ENCODE measurements at places on chromosomes 13 and 19.

DNA sequence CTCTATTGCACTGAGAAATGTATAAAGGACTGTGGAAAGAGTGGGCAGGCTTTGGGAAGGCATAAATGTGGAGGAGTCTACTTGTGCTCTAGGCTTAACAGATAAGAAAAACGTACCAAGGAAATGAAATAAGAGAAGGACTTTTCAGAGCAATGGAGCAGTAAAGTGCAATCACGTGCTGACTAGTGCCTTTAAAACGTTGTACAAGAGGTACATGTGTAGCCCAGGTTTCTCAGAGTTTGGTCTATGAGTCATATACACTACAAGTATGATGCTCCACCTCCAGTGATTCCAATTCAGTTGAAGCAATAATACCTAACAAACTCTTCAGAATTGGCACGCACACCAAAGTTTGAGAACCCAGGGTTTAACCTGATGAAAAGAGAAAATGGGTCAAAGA is 13.4 kb upstream of the FNDC3A start:
- no peak for DNase-seq

DNA sequence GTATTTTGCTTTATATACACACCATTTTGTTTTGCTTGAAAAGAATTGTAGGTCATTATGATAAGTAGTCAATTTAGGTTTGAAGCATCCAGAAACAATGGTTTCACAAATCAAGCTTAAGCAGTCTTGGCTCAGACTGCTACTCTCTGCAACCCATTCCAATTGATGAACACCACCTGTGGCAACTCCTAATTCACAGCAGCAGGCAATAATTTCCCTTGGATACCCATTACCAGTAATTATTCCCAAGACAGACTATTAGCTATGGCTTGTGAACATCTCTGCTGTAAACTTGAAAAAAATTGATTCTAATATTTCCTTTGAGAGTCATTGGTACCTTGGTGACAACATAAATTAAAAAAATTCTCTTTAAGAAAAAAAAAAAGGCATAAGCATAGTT is 299.3 kb upstream of the SLITRK6 start:
- DNase-seq: no peak

DNA sequence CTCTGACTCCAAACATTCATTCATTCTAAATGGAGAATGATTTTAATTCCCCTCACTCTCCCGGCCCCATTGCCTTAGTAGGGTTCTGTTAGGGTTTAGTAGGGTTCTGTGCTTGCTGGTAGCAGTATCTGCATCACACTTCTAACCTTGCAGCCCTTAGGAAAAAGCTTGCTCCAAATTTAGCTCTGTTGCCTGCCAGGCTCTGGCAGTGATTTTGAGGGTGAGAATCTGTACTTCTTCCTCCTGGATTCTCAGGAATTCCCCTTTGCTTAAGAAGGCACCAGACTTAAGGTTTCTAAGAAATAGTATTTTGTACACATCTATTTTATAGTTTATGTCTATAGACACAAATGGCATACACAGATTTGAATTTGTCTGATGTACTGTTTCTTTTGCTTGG is 14.7 kb downstream of the B3GLCT start:
- DNase-seq: no peak

DNA sequence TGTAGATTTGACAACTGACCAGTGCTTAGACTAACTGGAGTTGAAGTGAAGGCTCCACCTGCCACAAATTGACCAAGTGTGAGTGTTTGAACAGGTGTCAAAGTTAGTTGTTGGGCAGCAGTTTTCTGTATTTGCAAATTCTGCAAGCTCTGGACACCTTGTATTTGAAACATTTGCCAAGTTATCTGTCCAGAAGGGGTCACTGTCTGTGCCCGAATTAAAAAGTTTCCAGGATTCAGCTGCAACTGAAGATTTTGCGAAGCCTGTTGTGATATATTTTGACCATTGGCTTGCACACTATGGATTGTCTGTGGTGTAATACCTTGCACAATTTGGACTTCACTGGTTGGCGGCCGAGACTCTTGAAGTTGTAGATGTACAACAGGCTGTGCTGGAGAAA is 1690.7 kb downstream of the SLITRK5 start:
- DNase-seq: no peak

DNA sequence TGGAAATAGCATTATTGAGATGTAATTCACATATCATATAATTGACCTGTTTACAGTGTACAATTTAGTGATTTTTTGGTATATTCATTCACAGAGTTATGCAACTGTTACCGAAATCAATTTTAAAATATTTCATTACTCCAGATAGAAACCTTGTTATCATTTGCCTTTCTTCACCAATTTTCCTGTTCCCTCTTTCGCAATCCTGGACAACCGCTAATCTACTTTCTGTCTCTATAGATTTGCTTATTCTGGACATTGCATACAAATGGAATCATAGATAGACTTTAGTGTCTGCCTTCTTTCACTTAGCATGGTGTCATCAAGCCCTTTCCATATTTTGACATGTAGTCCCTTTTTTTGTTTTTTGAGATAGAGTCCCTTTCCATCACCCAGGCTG is 19.2 kb downstream of the MAB21L1 start:
- no peak for DNase-seq

GRCh38 chr19:43950834-43951645 is at the start of gene ZNF221:
ZNF221 (plus strand) TSS chr19:43951228; CDS start chr19:43962727, 11,499 bp downstream.
- peak; percentile 27 for DNase-seq

GRCh38 chr13:21076253-21076652 is 14.9 kb upstream of the LATS2 start:
- no peak for DNase-seq

DNA sequence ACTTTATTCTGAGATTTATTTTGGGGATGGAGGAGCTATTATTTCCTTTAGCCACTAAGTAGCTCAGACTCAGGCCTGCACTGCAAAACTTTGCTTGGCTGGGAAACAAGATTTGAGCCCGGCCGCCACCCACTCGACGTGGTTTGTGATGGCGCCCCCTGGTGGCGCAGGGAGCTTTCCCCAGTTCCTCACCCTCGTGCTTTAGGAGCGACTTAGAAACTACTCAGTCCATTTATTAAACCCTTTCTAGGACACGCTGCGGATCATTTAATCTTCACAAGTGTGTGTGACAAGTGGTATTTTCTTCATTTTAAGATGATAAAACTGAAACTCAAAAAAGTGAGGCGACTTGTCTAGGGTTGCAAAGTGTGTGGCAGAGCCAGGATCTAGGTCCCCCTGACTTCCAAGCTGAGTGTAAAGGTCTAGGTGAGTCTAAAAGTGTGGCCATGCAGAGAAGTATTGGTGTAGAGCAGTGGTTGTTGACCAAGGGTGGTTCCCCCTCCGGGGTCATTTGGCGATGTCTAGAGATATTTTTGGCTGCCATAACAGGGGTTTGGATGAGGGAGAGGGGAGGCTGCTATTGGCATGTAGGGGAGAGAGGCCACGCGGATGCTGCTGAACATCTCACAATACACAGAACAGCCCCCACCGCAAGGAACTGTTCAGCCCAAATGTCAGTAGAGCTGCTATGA is 2.2 kb downstream of the CXCL17 start:
- DNase-seq: peak; percentile 76

- no peak for DNase-seq
These were observed 7.0 kb downstream of the C2CD4C start for GRCh38 chr19:401866-402511.

DNA sequence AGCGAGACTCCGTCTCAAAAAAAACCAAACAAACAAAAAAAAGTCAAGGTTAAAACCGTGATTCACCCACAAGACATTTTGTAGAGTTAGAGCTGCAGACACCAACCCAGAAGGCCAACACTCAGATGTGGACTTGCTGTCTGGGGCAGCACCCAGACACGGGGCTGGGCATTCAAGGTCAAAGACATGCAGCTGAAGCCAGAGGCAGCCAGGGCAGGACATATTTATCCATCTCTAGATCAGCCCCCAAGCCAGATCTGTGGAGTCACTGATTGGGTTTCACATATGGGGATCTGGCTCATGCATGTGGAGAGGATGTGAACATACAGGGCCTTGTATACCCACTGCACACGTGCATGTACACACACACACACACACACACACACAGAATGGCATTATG is 3.6 kb downstream of the KLK15 start:
- no peak for DNase-seq

- no peak for DNase-seq
These were observed 1.9 kb downstream of the KCTD12 start for GRCh38 chr13:76884186-76884906.

DNA sequence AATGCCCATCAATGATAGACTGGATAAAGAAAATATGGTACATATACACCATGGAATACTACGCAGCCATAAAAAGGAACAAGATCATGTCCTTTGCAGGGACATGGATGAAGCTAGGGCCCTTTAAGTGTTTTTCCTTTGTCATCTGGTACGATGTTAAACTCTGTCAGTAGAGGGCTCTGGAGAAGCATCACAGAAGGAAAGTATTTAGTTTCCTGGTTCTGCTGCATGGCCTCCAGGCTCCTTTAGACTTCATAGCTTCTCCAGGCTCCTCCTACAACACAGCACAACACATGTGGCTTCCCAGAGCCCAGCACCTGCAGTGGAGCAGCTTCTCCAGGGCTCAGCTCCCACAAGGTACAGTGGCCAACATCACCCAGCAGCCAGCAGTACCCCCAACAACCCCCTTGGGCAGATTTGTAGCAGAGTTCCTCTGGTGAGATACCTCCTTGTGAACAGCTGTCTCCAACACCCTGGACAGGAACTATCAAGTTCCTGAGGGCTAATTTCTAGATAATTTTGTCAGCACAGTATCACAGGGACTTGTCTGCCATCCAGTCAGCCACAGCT is 63.4 kb downstream of the KCTD12 start:
- no peak for DNase-seq

- no peak for DNase-seq
These were observed 386.6 kb downstream of the PCDH20 start for GRCh38 chr13:61029064-61029463.

DNA sequence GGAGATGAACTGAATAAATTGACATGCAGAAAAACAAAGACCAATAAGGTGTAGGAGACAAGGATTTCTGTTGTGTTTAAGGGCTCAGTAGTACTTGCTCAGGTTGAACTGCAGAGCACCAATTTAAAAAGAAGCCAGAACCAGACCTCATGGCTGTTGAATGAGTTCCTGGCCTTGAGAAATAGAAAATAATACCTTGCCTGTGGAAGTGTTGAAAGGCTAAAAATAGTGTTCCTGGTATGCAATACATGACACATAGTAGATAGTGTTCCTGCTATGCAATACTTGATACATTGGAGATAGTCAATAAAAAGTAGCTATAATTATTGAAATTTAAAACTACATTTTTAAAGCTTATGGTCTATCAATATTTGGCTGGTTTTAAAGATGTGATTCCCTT is 595.8 kb downstream of the PCDH9 start:
- no peak for DNase-seq

DNA sequence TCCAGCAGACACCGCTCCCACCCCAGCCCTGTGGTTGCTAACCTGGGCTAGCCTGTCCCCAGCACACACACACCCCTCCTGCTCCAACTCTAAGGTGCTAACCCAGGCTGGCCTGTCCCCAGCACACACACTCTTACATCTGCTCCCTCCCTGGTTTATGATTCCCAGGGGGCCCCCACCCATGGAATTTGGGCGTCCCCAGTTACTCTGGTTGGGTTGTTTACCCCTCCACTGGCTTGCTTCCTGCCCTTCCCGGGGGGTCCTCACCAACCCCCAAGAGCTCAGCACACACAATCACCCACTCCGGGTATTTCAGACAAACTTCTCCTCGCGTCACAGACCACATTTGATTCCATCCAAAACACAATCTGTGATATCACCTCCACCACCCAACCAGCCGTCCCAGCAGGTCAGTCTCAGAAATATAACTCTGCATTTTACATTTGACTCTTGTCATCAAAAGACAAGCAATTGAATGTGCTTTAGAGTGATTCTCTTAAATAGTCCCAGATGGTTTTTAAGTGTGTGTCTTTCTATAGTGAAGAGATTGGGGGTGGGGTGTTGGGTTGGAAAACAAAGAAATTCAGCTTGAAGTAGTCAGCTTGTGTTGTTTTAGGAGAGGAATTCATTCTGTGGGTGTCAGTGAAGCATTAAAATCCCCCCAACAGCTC is 20.1 kb downstream of the COL4A2 start:
- DNase-seq: no peak

- no peak for DNase-seq
These were observed 14.0 kb downstream of the PLIN4 start for GRCh38 chr19:4504297-4504701.

DNA sequence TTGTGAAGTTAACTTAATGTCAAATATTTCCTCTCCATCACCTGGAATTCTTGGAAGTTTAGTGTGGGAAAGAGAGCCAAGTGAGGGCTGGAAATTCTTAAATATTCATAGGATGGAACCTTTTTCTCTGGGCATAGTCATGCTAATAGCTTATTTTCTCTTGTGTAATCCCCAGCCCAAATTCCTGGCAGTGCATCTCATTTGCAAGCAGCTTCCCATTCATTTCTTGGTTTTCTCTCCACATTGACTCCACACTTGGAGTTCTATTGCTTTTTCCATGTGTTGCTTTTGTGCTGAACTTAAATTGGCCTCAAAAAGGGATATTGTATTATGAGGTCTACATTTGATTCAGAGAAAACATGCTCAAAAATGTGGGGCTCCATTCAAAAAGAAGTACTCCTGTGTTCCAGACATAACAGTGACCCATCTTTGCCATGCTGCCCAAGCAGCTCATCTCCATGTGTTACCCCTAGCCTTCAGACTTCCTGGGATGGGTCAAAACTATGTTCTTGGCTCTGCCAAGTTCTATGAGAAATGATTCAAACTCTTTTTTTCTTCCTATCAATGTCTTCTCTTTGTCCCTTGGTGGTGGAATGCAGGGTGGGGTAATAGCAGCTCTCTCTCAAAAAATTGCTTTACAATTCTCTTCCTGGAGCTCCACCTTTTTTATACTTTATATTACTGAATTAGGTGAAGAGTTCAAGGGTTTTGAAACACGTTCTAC is 2471.5 kb downstream of the PCDH9 start:
- no peak for DNase-seq

DNA sequence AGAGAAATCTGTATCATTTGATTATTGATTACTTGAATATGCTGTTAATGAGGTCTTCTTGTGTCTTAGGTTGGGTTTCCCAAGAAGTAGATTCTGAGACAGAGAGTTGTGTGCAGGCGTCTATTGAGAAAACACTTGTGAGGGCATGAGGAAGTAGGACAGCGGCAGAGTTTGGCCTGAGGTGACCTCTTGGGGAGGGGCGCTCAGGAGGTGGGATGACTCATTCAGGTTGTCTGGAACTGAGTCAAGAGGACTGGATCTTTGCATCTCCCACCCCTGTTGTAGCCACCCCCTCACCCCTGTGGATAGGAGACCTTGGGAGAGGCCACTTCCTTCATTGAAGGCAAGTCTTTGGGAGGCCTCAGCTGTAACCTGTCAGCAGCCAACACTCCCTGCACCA is 35.2 kb upstream of the WDFY2 start:
- no peak for DNase-seq

DNA sequence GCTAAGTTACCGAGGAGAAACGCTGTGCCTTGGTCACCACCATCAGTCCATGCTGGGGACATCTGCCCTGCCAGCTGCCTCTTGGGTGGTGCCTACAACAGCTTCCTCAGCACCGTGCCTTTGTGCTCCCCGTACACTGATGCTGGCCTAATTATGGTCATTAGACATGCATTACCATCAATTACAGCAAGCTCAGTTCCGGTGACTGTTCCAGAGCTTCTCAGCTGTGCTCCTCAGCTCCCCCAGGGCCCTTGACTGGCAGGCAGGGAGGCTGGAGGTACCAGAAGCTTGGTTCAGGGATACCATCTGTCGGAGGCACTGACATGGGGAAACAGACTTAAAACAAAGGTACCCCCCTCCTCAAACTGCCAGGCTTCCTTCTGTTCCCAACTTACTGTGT is 40.2 kb downstream of the CILP2 start:
- no peak for DNase-seq

- no peak for DNase-seq
These were observed 177.7 kb upstream of the IRS2 start for GRCh38 chr13:109963960-109964563.

- DNase-seq: no peak
These were observed at the start of gene CYP2S1 for GRCh38 chr19:41192574-41193429. CYP2S1 (plus strand) TSS chr19:41193219; CDS start chr19:41193265, 46 bp downstream.

Measured in stimulated activated CD4-positive, alpha-beta T cell treated with anti-CD3 and anti-CD28 coated beads, Interleukin-15, amount 100 ng/mL, for 1 hour (primary cell).